Glutamatergic neuron (in vitro differentiated cells): ENCODE measurements at places on chromosomes 6 and 20.

DNA sequence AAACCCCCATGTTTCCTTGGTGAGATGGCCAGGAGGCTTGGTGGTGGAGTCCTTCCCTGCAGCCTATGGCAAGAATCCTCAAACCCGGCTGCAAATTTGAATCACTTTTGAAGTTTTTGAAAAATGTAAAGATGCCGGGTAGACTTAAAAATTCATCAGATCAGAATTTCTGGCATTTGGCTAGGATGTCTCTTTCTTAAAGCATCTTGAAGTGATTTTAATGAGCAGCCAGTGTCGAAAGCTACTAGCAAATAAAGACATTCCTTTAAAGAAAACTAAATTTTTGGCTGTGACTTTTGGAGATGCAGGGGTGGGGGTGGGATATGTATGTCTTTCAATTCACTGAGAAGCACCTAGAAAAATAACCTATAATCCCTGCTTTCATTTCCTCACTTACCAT, 25.6 kb upstream of the NOX3 start:
- no peak for DNase-seq

DNA sequence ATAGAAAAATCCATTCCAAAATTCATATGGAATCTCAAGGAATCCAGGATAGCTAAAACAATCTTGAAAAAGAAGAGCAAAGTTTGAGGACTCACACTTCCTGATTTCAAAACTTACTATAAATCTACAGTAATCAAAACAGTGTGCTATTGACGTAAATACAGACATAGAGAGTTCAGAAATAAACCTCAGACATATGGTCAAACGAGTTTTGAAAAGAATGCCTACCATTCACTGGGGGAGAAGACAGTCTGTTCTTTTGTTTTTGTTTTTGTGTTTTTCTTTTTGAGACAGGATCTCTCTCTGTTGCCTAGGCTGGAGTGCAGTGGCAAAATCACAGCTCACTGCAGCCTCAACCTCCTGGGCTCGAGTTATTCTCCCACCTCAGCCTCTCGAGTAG, 25.3 kb upstream of the PROKR2 start:
- DNase-seq = no peak

DNA sequence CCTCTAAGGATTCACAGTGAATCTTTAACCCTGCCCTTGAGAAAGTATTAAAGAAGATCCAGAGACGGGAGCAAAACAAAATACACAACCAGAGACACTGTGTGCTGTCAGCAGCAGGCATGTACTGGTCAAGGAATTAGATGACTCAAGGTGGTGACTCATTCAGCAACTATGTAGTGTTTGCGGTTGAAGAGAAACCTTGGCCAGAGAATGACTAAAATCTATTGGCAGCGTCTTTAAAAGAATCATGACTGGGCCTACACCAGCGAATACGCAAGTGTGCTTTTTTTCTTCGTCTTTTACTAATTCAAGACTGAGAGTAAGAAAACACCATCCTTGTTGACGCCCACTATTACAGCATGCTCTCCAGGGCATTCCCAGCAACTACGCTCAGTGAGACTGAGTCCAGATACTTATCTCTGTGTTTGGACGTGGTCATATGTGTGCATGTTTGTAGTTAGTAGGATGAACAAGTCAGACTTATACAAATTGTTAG, 72.4 kb upstream of the BACH2 start:
- no peak for DNase-seq

DNA sequence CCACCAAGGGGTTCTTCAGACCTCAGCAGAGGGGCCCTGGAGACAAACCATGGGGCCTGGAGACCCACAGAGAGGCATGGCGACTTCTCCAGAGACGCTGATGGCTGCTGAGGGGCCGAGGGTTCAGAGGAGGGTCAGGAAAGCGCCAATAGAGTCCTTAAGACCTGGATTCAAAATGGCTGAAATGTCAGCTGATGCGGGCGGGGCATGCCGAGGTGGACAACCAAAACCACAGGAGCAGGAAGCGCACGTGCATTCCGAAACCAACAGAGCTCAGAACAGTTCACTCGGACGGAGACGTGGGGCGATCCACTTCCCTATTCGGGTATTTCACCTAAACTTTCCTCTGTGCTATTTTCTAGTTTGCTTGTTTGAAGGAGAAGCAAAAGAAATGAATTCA, 99.9 kb upstream of the RIN2 start:
- DNase-seq = no peak

DNA sequence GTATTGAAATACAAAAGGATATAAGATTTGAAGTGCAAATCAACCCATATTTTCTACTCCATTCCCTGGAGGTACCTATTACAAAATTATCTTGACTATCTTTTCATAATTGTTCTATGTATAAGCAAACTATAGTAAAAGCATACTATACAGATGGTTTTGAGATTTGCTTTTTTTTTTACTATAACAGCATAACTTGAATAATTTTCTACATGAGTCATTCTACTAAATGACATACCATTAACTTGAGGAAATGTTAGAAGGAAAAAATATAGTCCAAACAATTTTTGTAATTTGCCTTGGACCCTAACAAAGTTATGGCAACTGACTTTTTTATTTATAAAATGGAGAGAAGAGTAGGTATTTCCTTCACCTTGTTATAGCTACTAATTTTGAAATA, 472.7 kb downstream of the PKHD1 start:
- DNase-seq = no peak

DNA sequence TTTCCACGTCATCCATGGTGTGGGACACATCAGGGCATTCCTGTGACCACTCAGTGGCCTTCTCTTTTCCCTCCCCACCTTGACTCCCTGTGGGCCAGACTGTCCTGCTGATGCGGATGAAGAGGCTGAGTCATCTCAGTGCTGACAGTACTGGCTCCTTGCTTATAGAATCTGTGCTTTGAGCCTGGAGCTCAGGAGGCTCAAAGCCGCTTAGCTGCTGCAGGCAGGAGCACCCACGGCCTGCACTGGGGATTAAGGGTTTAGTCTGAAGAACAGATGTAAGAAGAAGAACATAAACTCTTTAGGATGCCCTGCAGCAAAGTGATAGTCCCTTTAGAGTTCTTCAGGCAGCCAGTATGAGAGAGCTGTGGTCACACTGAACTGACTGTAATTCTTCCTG, 642.0 kb upstream of the CHD6 start:
- DNase-seq = no peak

GRCh38 chr20:1627200-1627550, 7.4 kb upstream of the SIRPB1 start:
- DNase-seq = no peak

- DNase-seq = no peak
These were observed 235.2 kb downstream of the SYNE1 start for GRCh38 chr6:152401978-152402377.

- DNase-seq = no peak
These were observed 105.8 kb downstream of the CD109 start for GRCh38 chr6:73801652-73802268.

DNA sequence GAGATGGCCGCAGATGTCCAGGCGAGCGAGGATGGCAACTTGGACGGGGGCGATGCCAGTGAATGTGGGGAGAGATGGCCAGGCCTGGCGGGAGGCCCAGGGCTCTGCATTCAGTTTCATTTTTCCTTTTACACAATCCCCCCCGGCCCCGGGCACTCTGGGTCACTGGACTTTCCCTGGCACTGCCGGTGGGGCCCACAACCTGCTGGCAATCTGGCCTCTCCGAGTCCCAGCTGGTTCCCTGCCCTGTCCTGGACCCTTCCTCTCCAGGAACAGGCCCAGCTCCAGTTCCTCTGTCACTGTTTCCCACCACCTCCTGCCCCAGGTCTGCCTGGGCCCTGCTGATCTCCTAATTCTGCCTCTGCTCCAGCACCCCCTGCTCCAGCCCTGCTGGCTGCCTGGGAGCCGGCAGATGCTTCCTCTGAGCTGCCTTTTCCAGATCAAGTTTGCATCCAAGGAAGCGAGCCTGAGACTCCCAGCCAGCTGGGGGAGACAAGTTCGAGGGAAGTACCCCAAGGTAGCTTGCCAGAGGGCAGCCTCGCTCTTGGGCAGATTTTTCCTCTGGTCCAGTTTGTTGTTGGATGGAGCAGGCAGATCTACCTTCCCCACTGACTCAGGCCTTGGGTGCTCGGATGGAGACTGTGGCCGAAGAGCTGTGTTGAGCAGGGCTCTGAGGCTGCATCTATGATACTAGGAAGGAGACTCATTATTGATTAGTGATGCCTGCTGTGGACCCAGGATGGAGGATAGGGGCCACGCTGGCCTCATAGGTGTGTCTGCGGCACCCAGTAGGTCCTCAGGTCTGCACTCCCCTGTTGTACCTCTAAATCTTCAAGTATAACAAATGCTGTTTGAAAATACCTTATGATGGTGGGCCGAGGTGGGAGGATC, 83.2 kb downstream of the CEBPB start:
- DNase-seq = no peak
